NCI-H524 (cell line): ENCODE measurements at places on chromosomes 4 and X.

DNA sequence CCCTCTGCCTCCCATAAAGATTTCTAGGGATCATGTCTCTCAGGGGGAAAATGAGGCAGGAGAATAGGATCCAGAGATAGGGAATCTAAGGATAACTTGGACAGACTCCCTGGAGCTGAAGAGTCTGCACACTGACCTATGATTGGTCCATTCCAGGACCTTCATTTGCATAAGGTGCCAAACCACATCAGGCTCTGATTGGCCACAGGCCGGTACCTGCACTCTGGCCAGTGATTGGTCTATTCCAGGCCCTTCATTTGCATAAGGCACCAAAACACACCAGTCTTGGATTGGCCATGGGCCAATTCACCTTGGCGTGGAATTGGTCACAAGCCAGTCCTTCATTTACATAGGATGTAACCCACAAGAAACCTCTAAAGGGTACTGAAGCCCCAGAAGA, 4.0 kb upstream of the HERC5 start:
- no peak for DNase-seq

DNA sequence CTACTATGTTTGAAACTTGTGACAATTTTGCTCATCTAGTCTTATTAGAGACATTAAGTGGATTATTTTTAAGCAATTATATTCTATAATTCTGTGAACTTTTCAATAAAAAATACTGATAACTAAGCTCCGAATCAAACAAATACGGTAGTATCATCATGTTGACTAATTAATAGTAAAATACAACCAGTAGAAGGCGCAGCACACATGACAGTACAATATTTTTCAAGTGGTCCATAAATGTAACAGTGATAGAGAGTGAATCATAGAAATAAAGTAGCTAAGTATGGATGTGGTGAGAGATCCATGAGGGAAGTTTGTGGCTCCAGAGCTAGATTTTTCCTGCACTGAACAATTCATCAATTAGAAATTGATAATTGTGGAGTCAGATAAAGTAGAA, 666.2 kb downstream of the KCTD8 start:
- DNase-seq, result no peak

GRCh38 chrX:132071254-132071653, 48.2 kb downstream of the STK26 start:
- no peak for DNase-seq

DNA sequence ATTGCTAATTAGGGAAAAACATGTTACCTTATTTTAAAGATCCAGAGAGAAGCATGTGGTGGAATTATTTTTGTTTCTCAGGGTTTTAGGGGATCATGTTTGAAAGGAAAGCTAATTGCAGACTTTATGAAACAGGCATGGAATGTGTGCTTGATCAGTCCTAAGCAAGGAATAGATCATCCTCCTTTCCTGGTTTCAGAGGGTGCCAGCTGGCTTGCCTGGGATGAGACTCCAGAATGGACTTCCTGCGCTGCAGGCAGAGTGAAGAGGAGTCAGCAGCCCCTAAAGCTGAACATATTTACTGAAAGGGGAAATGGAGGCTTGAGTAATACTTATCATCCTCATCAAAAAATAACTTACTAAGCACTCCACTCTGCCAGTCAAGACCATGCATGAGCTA, 13.3 kb downstream of the FGF5 start:
- no peak for DNase-seq

DNA sequence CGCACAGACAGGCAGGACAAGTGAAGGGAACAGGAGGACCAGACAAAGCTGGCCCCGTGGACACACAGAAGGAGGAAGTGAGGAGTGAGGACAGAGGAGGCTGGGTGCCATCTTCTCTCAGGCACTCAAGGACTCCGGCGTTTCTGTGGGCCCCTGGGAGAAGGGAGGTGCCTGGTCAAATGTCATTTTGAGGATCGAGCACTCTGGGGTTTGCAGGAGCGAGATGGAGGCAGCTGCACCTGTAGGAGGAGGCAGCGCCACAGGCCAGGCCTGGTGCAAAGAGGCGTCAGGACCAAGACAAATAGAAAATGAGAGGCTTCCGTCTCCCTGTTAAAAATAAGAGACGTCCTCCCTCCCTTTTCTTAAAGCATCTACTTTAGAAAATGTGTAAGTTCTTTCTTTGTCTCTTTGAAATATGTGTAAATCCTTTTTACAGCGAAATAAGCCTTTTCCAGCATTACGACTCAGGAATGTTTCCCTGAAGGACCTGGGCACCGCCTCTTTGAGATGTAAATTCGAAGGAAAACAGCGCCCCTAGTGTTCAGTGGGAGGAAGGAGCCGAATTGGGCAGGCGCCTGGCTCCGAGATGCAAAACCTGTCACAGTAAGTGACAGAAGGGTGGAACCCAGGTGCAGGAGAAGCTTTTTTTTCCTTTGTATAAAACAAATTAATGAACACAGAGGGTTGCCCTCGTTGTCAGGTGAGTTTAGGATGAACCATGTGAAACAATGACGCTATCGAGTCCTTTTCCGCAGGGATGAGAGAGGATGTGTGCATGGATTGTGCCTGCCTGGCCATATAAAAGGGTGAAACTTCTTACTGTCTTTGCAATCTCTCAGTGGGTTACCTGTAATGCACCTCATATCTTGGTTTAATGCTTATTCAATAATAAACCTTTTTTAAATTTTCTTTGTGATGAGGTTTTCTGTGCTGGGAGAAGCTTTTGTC, 1.4 kb upstream of the C4orf50 start:
- peak; percentile 39 for DNase-seq

- DNase-seq, result no peak
Observed at GRCh38 chr4:93731456-93731855, 97.1 kb upstream of the ATOH1 start.

- DNase-seq, result no peak
Observed at GRCh38 chrX:114842181-114842580, 175.2 kb downstream of the IL13RA2 start.

GRCh38 chr4:70544279-70544868, 26.0 kb downstream of the AMTN start:
- DNase-seq, result peak; percentile 30
